NCI-H1417 treated with DMSO at 0.1 percent for 48 hours (cell line): ENCODE measurements at places on chromosomes 11 and 22.

DNA sequence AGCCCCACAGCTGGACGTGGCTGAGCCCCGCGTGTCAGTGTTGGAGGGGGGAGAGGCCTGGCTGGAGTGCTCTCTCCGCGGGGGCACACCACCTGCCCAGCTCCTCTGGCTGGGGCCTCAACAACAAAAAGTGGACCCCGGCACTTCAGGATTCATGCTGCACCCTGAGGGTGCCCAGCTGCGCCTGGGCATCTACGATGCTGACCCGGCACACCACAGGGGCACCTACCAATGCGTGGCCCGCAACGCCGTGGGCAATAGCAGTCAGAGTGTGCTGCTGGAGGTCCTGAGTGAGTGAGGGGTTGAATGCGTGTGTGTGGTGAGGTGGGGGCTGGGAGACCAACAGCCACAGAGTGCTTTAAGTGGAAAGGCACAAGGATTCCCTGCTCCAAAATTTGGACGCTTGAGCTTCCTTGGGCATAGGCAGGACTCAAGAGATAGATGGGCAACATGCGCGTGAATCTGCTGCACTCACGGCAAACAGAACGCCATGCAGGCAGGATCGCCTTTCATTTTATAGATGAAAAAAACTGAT is 7.6 kb downstream of the VSIG10L2 start:
- no peak for DNase-seq

DNA sequence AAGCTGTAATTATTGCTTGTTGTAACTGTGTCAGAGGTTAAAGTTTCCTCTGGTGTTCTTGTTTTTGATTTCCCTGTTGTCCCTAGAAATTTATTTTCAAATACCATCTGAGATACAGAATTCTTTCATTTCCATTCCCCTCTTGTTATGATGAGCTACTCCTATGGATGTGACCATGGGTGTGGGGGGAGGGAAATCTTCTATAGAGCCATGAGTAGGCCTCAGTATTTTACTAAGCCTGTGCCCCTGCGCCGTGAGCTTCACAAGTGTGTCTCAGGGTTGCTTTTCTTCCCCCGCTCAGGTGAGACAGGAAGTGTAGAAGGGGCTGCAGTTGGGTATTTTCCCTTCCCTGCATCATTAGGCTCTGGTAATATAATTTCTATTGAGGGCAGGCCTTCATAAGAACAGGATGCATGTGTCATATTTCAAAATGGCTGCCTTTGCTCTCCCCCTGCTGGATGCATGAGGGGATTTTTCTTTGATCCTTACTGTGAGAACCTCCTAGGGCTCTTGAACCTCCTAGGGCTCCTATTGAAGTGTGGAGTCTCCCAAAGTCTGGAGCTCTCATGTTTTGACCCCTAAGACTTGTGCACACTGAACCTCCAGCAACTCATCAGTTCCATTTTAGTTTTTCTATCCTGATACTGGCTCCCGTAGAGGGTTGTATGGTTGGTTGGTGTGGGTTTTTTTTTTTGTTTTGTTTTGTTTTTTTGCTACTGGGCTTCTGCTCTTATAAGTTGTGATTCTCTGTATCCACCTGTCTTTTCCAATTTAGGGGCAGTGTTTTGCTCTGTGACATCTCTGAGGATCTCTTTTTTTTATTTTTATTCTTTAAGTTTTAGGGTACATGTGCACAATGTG is 658.2 kb downstream of the NTM start:
- DNase-seq, result no peak

DNA sequence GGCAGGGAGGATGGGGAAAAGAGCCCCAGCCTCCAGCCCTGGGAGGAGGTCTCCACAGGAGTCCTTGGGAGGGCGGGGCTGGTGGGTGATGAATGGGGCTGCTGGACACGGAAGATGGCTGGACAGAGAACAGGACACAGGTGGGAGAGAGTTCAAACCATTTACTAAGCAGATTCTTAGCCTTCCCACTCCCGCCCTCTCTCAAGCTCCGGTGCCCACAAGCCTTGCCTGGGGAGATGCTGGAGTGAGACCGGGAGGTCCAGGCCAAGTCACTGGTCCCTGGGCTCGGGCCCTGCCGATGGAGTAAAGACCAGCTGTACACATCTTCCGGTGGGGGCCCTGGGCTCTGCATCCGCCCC is 1.4 kb downstream of the CLDN5 start:
- no peak for DNase-seq

DNA sequence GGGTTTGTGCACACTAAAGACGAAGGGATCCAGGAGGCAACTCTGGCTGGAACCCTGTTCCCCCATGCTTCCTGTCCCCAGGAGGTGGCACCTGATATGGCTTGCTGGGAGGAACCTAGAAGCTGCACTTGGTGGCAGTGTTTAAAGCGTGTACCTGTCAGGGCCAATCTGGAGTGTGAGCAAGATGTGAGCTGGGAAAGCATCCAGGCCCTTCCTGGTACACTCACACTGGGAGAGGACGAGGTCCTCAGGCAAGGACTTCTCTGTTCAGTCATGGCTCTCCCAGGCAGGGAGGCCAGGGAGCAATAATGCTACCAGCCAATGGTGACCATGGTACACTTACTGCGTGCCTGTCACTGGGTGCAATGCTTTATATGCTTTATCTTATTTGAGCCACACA is 130.7 kb upstream of the NECTIN1 start:
- no peak for DNase-seq

GRCh38 chr11:72497731-72498130 is 63.4 kb upstream of the CLPB start:
- DNase-seq, result no peak

- no peak for DNase-seq
These were observed 281.2 kb downstream of the CADM1 start for GRCh38 chr11:115222863-115223530.

DNA sequence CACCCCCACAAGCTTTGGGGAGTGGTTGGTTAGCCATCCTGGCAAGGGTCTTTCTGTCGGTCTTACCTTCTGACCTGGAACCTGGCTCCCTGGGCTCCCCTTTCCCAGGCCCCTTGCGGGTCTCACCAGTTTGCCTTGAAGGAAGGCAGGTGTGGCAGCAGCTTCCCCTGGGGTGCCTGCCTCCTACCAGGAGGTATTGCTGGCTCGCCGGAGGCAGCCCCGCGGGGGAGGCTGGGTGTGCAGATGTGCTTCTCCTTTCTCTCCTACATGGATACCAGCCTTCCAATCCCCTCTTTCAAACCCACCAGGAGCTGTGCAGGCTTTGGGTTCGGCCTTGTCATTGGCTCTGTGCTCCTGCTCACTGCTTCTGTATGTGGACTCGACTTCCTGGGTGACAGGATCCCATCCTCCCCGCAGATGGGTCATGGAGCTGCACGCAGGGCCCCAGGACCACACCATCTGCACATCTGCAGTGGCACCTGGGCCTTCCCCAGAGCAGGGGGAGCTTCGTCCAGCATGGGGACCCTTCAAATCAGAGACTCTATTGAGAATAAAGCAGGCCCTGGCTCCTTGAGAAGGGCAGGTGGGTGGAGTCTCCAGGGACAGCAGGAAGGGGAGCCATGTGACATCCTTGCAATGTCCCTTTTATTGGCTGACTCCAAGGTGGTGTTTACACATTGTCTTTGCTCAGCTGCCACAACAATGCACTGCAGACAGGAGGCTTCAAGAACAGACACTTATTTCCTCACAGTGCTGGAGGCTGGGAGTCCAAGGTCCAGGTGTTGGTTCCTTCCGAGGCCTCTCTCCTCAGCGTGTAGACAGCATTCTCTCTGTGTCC is 592.0 kb downstream of the BRD1 start:
- DNase-seq, result no peak
